ENCODE measurements at places on chromosomes 7 and 10. TPM values are rescaled to one million over a fixed set of nuclear protein-coding genes. Genes with fewer than 3 reads are reported as not detected.

- DNase-seq, result no peak
Observed at GRCh38 chr10:5559642-5560141, 34.9 kb downstream of the CALML3 start.

- no peak for DNase-seq
Observed at GRCh38 chr7:149886018-149886415, 12.2 kb downstream of the ATP6V0E2 start.

- DNase-seq, result no peak
Observed at GRCh38 chr10:78579995-78580394, 488.8 kb upstream of the ZMIZ1 start.

DNA sequence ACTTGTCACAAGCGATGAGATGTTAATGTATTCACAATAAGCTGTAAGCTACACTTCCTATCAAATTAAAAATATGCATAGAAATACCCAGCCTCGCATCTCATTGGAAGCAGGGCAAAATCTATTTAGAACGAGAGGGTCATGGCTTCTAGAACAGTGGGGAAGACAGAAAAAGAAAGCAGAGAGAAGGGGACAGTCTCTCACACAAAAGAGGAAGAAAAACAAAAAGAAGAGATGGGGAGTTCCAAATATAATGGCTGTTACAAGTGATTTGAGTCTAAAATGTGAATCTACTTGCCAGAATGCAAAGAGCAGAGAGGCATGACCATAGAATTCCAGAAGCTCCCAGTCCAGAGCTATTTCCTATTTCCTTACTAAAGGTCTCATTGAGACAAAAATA, 13.8 kb downstream of the LRRN3 start:
- no peak for DNase-seq

DNA sequence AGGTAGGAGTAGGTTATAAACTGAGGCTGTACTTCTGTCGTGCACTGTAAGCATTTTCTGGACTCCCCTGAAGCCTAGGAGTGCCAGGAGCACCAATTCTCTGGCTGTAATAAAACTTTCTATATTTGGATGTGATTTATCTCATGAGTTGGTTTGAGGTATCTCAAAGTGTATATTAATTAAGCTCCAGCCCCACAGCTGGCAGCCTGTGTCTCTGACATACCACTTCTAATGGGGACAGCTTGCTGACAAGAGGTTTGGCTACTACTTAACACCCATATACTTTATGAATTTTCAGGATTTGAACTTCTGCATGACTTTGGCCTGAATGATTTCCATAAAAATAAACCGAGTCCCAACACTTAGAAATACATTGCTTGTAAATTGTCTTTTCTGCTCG, 35.2 kb downstream of the CFAP58 start:
- DNase-seq, result no peak

DNA sequence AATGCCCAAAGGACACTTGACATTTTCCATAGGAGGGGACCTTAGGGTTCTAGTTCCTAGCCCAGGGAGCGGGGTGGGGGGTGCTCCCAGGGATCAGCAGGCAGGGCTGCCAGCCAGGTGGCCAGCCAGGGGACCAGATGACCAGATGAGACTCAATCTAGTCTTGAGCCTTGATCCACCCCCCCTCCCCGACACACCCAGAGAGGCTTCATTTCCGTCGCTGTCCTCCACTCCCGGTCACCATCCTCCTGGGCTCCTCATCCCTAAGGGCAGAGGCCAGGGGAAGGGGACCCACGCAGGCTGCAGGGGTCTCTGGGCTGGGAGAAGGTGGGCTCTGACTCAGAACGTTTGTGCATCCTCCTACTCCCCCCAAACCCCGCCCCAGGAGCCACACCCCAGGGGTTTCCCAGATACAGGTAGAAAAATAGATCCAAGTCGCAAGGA, 1.0 kb downstream of the STX1A start:
- DNase-seq, result no peak

- DNase-seq, result no peak
Observed at GRCh38 chr10:29537799-29538198, 97.0 kb downstream of the SVIL start.

- no peak for DNase-seq
Observed at GRCh38 chr7:6259257-6259656, 13.2 kb downstream of the CYTH3 start.

DNA sequence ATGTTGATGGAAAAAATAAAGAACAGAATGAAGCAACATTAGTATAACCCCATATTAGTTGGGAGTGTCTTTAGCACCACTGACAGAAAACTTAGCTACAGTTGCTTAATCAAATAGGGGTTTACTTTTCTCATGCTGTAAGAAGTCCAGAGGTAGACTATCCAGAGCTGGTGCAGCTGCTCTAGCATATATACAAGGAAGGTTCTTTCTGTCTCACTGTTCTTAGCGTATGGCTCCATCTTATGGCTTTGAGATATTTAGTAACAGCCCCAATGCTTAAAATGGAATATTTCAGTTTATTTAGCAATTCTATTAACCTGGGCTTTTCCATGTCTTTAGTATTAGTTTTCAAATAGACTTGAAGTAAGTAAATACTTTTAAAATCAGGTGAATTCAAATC, 15.2 kb upstream of the WNT2 start:
- no peak for DNase-seq

DNA sequence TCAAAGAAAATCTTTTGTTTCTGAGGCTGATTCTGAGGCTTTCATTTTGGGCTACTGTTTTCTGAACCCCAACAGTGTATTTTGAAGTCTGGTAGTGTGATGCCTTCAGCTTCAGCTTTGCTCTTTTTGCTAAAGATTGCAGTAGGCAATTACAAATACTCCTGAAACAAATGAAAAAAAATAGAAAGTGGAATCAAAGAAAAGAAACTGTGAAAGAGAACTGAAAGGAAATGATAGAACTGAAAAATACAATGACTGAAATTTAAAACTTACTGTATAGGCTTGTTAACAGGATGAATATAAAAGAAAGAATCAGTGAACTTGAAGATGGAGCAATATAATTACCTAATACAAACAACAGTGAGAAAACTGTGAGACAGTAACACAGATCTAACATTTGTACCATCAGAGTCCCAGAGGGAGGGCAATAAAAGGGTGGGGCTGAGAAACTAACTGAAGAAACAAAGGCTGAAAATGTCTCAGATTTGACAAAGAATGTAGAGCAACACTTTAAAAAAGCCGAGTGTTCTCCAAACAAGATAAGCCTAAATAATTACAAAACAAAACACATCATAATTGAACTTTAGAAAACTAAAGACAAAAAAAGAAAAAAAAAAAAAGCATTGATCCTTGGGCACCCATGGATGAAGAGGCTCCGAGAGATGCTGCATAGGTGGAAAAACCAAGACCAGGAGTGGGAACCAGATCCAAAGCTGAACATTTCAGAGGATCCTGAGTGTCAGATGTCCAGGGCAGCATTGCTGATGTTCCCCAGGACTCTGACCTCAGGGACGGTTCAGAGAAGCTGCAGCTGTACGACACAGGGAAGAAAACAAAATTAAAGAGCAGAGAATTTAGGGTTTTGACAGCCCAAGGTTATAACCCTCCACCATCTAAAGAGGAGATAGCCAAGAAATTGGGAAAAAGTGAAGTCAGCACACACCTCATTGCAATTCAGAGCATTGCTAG, 223.2 kb upstream of the IGFBP3 start:
- no peak for DNase-seq

DNA sequence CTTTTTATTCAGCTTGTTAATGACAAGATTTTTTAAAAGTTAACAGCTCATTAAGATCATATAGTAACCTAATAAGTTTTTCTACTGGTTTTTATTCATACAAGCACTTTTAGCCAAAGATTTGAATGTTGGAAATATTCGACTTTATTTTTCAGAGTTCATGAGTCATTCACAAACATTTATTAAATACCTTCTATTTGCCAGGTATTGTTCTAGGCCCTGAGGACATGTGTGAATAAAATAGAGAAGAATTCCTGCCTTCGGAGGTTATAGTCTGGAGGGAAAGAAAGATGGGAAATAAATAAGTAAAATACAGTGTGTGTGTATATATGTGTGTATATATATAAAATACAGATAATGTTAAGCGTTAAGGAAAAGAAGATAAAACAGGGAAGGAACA, 31.5 kb downstream of the BTAF1 start:
- no peak for DNase-seq

DNA sequence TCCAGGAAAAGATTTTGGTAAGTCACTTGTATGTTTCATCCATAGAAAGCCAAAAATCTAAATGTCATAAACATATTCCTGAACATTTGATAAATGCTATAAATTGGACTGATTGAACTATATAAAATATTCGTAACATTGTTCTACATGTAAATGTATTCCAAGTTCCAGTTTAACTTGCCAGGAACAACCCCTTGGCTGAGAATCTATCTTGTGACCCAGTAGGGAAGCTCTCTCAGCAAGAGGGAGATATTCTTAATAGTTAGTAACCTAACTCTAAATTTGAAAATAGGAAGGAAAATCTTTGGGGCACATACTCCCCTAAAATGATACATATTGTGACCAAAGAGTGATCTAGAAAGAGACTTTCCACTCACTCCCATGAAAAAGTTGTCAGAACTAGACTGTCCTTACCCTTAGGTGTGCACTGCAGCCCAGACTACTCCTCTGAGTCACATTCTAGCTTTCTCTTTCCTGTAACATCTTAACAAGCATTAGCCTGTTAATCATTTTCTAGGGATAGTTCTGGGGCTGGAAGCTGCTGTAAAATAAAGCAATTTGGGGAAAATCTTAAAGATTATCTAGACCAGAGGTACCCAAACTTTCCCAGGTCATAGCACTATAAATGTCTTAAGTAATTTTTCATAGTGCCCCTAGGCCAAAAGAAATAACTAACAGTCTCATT, 73.7 kb upstream of the SKAP2 start:
- no peak for DNase-seq

GRCh38 chr10:71784679-71785272, 11.5 kb upstream of the VSIR start:
- no peak for DNase-seq

DNA sequence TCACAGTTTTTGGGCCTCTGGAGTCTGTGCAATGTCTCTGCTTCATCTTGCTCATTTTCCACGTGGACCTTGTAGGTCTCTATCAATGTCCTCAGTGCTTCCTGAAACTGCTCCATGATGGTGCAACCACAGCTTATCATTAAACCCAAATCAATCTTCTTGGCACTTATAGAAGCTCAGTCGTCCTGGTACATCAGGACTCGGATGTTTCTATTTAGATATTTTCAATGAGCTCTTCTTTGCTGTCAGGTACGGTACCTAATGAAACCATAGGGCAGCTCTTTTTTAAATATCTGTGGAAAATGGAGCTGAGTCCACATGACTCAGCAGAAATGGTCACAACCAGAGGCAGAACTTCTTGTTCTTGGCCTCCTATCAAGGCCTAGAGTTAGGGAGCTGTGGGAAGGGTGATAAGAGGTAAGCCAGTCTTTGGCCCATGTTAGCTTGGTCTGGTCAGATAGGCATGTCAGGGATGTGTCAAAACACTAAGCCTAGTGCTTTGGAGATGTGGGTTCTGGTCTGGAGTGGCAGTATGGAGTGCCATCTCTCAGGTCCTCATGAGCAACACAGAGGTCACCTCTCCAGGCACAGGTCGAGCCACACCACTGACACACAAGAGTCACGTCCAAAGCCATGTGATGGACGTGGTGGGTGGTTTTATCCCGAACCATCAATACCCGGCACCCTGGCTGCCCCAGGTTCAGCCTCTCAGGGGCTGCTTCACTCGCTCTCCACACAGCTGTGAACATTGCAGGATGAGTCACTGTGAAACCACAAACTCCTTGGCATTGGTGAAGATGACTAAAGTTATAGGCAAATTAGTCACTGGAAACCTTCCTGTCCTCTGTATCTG, 87.0 kb downstream of the TBXAS1 start:
- peak; percentile 98 for DNase-seq

GRCh38 chr7:139711991-139712743, 65.6 kb downstream of the HIPK2 start:
- DNase-seq, result no peak

DNA sequence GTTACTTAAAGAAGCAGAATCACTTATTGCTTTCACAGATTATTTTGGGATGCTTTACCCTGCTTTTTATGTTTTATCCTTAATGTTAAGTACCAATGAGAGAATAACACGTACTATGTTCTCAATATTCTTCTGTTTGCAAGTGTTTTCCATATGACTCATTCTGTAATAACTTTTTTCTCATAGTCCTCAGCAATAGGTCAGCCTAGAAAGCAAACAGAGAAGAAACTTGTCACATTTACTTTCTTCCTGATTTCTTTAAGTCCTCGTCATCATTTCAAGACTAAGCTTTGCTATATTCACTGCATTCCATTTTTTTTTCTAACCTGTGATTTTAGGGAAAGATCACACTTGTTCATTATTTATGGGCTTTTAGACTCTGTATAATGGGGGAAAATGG, 6.8 kb upstream of the AGR2 start:
- DNase-seq, result peak; percentile 83

DNA sequence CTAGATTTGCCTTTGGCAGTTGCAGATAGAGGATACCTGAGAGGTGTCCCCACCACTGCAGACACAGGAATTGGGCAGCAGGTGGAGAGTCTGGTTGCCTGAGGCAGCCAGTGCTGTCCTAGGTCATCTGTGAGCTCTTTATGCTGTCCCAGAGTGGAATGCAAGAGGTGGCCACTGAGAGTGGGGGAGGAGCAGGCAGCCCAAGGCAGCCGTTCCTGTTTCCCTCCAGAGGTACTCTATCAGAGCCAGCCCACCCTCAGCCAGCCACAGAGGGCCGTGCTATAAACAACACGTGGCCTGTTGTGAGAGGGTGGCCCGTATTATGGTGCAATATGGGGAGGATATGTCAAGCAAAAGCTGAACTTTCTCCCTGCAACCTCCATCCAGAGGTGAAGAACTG, 8.5 kb downstream of the LRRC18 start:
- DNase-seq, result no peak

- no peak for DNase-seq
Observed at GRCh38 chr10:91335147-91335546, 75.0 kb upstream of the HECTD2 start.

DNA sequence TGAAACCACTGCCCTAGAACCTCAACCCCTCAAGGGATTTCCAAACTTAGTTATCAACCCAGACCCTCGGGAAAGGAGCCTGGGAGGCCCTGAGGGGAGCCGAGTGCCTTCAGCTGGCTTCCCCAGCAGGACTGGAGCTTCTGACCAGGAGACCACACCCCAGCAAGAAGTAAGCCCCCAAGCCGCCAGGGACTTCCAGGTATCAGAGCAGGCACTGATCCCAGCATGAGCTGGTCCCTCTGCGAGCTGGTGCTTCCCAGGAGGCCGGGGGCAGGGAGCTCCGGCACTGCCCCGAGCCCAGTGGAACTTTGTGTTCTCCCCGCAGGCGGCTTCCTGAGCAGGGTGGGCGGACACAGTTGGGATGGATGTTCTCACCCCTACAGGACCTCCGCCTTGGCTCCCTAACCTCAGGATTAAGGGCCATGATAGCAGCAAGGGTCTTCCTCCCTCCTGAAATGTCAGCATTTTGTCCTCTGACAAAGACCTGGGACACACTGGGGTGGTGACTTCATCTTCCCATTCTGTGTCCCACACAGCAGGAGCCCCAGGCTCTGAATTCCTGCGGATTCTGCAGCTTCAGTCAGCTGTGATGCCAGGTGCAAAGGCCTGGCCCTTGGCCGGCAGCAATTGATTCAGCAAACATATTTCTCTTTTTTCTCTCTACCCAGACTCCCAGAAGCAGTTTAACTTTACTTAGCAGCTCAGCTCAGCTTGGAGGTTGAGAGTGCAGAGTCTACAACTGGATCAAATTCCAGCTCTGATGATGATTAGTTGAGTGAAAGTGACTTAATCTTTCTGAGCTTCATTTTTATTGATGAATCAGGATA, 11.6 kb downstream of the ATP6V0E2 start:
- no peak for DNase-seq

SPAG6 gene
- total RNA-seq, result not detected

NUB1 gene
- total RNA-seq, result 83.1 TPM

SLC25A28 gene
- 14.3 TPM for total RNA-seq

MYL10 gene
- total RNA-seq, result not detected

STEAP1B gene
- 5.4 TPM for total RNA-seq

CTAGE8 gene
- total RNA-seq, result not detected

ICA1 gene
- 17.1 TPM for total RNA-seq
